ENCODE measurements at places on chromosomes 7 and 10.

GRCh38 chr10:113084031-113084430, 134.0 kb downstream of the TCF7L2 start:
- DNase-seq: no peak

DNA sequence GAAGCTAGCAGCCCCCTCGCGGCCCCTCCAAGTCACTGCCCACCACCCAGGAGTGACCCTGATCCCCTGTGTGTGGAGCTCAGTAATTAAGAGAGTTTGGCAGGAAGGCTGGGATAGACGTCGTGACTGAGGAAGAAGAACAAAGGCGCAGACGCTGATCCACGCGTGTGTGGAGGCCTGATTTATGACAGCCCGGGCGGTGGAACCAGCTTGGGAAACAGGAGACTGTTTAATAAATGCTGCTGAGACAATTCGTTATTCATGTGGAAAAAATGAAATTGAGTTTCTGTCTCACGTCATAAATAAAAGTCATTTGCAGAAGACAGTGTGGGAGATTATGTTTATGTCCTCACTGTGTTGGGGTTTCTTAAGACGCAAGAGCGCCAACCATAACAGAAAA, 130.8 kb downstream of the ELFN1 start:
- DNase-seq: no peak

DNA sequence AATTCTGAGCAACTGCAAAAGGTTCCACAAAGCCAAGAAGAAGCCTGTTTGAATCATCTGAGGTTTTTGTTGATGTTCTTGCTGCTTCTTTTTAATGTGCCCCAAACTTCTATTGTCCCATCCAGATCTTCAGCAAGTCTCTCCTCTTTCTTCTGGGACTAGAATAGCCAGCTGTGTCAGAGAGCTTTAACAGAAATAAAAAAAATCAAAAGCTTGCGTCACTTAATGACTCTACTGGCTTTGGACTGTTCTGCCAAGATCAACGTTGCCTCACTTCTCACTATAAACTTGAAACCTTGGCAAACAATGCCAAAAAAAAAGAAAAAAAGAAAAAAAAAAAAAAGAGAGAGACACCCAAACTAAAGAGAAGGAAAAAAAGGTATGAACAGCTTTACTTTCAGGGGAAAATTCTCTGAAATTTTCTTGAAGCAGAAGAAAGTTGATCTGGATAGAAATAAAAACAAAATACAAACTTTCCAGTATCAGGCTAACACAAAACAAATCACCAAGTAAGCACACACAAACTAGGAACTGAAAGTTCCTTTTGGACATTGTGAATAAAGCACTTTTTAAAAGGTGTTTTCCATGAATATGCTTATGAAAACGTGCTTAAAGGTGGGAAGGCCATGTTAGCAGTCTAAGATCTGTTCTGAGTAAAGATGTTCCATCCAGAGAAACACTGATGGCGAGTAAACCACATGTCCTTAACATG, 14.8 kb downstream of the USP54 start:
- DNase-seq: no peak

DNA sequence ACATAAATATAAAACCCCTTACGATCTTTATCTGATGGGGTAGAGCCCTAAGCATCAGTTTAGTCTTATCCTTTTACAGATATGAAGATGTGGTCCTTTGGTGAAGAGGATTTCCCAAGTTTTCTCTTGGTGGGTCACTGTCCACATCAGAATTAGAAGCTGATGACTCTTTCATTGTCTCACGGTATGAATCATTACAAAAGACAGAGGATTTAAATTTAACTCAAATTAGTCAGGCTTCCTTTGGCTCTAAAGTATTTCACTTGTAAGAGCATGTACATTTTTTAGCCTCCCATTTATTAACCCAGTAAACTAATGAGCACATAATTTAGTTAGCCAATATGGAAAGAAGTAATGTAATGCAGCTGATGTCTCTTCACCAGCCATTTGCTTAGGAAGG, 49.9 kb upstream of the TMEM26 start:
- DNase-seq: no peak

- DNase-seq: no peak
Measured at GRCh38 chr10:33325929-33326328, 8.5 kb downstream of the NRP1 start.
